ENCODE measurements at places on chromosomes 2 and 18.

DNA sequence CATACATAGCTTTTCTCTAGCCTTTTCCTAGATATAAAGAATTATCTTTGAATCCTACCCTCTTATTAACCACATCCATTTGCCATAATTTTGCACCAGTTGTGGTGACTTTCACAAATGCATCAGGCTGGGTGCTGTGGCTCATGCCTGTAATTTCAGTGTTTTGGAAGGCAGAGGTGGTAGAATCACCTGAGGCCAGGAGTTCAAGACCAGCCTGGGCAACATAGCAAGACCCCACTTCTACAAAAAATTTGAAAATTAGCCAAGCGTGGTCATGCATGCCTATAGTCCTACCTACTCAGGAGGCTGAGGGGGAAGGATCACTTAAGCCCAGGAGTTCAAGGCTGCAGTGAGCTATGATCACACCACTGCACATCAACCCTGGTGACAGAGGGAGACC is 672.4 kb upstream of the CHAC2 start:
- DNase-seq = no peak

DNA sequence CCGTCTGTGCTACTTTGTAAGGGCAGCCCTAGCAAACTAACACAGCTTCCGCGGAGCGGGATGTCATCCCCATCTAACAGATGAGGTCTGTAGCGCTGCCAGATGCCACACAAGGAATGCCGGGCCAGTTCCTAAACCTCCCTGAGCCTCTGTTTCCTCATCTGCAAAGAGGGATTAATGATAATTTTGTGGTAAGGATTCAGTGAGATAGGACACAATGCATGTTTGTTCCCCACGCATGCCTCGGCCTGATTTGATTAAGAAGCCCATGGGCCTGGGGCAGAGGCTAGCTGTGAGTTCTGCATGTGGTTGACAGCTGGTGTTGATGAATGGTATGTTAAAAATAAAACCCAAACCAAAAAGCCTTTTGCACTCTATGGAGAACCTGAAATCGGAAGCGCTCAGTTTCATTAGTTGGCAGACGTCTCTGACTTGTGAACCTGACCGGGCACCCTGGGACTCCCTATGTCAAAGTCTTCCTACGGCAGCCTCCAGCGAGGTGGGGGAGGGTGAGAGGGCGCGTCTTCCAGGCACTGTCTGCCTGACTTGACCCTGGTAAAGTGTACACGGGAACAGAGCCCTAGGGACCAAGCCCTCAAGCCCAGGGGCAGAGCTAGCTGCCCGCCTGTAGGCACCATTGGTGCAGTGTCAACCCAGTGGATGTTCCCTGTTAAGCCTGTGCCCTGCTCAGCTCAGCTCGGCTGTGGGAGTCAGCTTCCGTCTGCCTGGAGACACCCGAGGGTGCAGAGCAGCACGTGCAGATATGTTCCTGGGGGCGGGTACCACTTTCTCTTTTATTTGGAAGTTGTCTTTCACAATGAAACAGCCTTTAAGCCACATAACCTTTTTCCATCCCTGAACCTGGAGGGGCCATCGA is 14.8 kb upstream of the INHBB start:
- DNase-seq = no peak

DNA sequence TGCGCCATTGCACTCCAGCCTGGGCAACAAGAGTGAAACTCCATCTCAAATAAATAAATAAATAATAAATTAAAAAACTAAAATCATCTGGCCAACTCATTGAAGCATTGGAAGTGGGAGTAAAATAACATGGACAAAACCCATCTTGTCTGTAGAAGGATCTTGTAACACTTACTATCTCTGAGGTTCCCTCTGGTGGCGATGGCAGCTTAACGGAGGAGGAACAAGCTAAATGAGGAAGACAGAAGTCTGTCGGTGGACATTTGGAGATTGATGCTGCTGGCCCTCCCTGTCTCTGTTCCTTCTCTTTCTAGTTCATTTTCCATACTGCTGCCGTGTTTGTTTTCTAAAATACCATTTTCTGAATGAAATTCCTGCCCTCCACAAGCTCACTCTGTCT is 43.4 kb downstream of the ZCCHC2 start:
- DNase-seq = no peak

- no peak for DNase-seq
Measured at GRCh38 chr2:148451046-148451445, 193.5 kb upstream of the EPC2 start.

GRCh38 chr2:236090027-236090382 is 78.2 kb downstream of the GBX2 start:
- DNase-seq = no peak

GRCh38 chr2:31429759-31430438 is 15.4 kb upstream of the XDH start:
- DNase-seq = peak; percentile 68

GRCh38 chr2:230230087-230230486 is 4.6 kb downstream of the SP140 start:
- DNase-seq = no peak

DNA sequence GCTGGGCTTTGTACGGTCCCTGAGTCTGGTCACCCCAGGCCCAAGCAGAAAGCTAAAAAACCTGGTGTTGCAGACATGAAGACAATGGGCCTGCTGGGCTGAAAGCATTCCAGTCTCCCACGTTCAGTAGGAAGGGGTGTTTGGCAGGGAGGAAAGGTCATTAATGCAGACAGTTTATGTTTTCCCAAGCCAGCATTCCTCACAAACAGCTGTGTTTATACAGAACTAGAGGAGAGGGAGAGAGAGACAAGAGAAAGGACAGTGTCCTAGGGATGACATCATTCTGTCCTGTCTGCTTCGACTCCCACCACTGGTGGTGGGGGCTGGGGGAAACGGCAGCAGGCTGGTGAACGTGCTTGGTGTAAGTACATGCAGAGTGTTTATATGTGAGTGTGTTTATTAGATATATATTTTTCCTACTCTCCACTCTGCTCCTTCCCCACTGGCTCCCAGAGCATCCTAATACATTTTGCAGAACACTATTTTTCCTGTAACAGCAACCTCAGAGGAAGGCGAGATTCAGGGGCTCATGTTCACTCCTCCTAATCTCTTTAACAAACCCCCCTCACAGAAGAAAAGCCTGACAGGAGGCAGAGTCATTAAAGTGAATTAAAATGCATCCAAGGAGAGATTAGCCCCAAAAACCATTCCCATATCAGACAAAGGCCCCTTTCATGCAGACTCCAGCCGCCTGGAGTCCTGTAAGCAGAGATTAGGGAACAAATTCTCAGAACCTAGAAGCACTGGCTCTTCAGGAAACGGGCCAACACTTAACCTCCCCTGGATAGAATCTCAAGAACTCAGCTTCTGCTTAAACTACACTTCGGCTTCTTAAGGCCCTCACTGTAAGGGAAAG is 380.4 kb downstream of the TNS1 start:
- no peak for DNase-seq

GRCh38 chr18:3067722-3068121 is 54.8 kb upstream of the LPIN2 start:
- no peak for DNase-seq

DNA sequence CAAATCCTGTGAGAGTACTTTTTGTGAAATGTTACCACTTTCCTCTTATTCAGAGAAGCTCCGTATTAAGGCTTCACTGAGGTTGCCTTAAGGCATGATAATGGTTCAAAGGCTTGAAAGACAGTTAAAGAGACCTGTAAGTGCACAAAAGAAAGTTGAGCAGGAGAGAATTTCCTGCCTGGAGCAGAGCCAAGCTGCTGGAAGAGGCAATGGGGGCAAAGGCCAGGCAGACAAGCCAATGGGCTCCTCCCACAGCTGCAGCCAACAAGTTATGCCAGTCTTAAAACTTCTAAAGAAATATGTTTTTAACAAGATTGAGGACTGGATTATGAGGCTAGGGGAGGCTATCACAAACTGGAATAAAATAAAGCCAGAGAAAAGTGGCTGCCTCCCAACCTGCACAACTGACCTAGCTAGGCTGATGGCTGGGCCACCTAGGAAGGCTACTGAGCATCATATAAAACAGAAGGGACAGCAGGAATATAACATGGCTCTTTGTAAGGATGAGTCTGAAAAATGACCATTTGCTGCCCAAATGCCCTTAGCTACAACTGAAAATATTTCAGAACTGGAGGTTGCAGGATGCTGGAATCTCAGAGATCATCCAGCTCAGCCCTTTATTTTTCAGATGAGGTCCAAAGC is 2.1 kb downstream of the IL1B start:
- DNase-seq = no peak

DNA sequence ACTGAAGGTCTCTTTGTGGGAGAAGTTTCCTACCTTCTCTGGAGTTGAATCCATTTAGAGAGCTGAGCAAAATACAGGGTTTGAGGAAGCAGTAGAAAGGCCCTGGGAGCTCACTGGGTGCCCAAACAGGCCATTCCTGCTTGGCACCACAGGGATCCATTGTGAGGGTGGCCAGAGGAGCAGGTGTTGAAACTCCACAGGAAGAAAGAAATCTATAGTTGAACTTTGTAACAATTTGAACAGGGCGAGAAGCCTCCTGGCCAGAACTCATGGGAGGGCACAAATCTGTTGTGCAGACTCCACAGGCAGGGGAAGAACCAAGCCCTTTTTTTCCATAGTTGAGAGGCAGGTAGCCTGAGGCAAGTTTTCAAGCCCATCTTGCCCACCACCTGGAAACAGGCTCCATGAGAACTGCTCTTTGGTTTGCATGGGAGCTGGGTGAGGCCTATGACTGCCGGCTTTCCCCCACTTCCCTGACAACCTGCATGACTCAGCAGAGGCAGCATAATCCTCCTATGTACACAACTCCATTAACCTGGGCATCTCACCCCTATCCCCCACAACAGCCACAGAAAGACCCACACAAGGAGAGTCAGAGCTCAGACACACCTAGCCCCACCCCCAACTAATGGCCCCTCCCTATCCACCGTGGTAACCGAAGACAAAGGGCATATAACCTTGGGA is 1053.0 kb downstream of the TSN start:
- DNase-seq = no peak
